Naive B cell (primary cell): ENCODE measurements at places on chromosomes 2 and 18. TPM values are rescaled to one million over a fixed set of nuclear protein-coding genes. Genes with fewer than 3 reads are reported as not detected.

GRCh38 chr2:10956006-10956790, 44.5 kb downstream of the KCNF1 start:
- DNase-seq, result no peak

- no peak for DNase-seq
These were observed 122.3 kb upstream of the ITGA6 start for GRCh38 chr2:172305066-172305465.

DNA sequence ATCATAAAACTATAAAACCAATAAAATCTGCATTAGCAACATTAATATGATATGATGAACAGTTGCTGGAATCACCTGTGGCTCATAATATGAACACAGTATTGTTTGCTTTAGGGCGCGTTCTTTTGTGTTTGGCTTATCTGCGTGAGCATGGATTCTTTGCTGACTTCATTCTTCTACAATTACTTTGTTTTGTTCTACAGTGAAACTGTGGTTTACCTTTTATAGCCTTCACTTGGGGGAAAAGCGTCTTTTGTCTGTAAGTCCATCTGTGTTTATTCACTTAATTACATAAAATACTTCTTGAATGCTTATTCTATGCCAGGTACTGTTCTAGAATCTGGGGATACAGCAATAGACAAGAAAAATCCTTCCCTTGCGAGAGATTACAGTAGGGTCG, 74.0 kb upstream of the SEC11C start:
- DNase-seq, result no peak

Gene RAPH1
- polyA plus RNA-seq, result not detected

- no peak for DNase-seq
These were observed 26.2 kb downstream of the ATAD2B start for GRCh38 chr2:23900541-23901322.

Gene ICA1L
- 3.5 TPM for polyA plus RNA-seq

Gene ANKRD23
- 0.44 TPM for polyA plus RNA-seq

DNA sequence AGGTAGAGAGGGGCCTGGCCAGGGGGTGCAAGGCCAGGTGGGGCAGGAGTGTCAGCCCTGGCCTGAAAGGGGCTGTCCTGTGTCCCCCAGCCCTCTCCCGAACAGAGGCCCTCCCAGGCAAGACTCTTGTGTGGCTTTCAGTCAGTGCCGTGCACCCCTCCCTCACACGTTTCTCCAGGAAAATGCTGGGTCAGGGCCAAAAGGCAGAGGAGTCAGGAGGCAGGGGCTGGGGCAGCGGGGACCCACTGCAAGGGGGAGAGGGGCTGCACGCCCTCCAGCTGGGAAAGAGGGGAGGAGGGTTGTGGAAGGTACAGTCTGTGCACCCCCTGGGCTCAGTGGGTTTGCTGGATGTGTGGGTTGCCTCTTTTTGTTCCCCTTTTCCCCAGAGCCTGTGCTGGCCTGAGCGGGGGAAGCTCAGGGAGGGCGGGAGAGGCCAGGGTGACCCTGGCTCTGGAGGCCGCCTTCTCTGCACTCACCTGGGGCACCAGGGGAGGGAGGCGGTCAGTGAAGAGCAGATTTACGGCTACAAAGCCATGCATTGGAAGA, 4.1 kb downstream of the KCNF1 start:
- no peak for DNase-seq

GRCh38 chr2:33322612-33323011, 153.8 kb upstream of the RASGRP3 start:
- DNase-seq, result no peak
